ENCODE measurements at places on chromosomes 2 and 18.
A peak's percentile ranks its signal among the peaks of the same experiment; 100 is the strongest.

DNA sequence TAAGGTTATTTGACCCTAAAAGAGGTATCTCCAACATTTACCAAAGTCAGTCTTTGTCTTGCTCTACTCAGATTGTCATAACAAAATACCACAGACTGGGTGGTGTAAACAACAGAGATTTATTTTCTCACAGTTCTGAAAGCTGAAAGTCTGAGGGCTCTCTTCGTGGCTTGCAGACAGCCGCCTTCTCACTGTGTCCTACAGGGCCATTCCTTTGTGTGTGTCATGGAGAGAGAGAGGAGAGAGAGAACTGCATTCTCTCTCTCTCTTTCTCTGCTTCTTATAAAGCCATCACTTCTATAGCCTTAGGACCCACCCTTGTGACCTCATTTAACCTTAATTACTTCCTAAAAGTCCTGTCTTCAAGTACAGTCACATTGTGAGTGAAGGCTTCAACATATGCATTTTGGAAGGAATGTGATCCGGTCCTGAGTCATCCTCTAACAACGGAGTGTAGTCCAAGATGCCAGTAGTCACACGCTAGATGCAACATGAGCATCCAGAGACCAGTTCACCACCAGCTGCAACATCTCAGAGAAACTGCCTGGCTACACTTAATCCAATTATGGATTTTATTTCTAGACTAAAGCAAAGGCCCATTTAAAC lies 130.2 kb downstream of the CD226 start:
- DNase-seq: no peak

GRCh38 chr2:42086500-42086953 lies 38.7 kb downstream of the PKDCC start:
- peak; percentile 68 for DNase-seq

GRCh38 chr2:157903626-157904025 lies 27.5 kb upstream of the ACVR1 start:
- no peak for DNase-seq

DNA sequence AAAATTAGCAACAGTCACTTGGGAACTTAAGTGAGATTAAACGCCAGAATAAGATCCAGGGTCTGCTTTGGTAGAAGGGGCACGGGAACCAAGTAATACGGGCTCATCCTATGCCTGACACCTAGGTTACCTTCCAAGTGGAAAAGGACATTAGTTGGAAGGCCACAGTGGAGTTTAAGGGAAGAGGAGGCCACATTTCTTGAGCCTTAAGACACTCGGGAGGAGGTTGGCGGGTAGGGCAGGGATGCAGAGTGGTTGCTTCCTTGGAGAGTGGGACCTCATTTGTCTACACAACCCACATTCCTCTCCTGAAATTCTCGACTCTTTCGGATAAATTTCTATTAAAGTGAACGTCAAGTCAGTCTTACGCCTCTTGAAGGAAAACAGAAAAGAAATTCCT lies 510 bp upstream of the DNAH6 start:
- no peak for DNase-seq

DNA sequence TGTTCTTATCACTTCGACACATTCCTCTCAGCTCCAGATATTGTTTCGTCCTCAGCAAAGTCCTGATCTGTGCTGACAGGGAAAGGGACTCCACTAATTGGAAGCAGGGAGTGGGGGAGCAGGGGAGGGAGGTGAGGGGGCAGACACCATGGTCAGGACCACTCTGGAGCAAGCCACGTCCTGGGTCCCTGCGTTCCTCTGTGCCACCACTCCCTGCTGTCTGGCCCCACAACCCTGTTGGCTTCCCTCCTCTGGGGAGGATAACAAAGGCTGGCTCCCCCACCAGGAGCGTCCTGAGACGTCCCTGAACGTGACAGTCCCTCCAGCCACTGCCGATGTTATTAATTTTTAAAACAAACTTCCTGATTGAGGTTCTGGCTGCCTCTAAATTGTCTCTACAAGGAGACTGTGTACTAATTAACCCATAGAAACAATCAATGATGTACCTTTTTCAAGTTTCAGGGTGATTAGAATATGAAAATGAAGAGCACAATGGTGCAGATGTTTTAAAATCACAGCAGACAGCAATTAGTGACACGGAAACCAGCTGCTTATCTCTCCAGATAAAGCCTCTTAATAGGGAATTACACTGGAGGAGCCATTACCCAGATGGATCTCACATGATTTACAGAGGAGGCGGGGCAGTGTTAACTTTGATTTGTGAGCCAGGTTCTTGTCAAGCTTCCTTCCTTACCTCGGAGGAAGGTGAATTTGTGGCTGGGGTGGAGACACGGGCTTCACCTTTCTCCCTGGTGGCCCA lies 257.5 kb downstream of the SETBP1 start:
- no peak for DNase-seq

GRCh38 chr18:61201511-61201910 lies 131.7 kb upstream of the CDH20 start:
- DNase-seq: no peak

DNA sequence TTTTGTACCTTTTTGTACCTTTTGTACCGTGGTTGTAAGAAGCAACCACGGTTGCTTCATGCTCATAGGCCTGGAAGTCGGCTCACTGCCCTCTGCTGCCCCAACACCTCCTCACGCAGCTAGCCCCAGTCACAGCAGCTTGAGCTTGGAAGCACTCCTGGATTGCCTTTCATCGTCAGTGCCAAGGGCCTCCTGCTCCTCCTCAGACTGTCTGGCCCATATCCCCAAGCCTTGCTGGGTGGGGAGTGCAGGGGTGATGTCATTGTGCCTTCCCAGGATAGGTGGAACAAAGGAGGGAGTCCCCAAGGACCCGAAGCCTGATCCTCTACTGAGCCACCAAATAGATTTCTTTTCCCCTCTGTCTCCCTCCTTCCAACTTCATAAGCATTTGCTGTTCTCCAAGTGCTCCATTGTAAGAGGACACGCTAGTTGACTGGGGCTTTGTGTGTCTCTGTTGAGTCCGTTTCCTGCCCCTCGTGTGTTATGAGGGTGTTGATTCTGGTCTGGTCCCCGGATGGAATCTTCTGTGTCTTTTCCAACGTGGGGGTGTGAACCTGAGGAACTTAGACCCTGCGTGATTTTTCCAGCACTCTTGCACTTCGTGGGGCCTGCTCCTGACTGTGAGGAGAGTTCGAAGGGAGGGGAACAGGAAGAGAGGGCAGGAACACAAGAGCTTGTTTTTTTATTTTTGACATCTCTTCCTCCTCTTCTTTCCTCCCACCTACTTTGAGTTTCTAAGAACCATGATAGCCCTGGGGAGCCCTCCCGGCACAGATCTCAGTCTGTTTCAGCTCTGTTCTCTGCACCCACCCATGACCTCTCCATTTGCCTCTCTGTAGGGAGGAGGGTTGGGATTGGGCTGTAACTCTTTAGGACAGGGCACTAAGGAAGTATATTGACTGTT lies 127.2 kb upstream of the EML6 start:
- no peak for DNase-seq

DNA sequence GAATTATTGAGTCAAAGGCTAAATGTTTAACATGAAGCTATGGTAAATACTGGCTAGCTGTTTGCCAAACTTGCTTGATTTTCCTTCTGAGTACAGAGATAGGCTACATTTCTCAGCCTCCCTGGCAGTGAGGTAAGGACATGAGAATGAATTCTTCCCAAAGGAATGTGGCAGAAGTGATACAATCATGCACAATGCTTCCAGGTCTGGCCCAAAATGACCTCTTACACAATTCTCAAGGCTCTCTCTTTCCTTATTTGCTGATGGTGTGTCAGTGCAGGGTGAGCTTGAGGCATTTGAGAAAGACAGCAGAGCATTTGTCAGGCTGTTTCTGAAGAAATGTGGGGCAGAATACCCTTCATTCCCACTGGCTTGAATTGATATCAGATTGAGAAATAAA lies 95.6 kb upstream of the NABP1 start:
- peak; percentile 87 for DNase-seq

GRCh38 chr2:171210864-171211431 lies 50.3 kb upstream of the TLK1 start:
- no peak for DNase-seq

- DNase-seq: no peak
Observed at GRCh38 chr2:237879991-237880560, 20.7 kb downstream of the RAMP1 start.

- no peak for DNase-seq
Observed at GRCh38 chr2:7557376-7557775, 640.2 kb downstream of the RNF144A start.

DNA sequence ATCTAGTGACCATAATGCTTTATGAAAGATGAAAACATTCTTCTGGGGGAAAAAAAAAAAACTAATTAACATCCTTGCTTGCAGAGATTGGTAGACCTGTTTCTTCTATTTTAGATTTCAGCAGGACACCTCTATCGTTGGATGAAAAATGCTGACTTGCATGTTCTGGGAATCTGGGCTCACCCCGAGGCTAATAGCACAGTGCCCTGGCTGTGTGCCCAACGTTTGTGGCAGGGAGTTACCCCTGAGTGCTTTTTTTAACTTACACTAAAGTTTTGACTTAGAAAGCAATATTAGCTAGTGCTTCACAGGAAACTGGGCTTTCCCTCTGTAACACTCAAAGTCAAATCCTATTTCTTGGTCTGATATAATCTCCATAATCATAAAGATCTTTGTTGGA lies 233.2 kb downstream of the SLC8A1 start:
- no peak for DNase-seq

GRCh38 chr2:120511947-120512710 lies 166.2 kb downstream of the INHBB start:
- no peak for DNase-seq

GRCh38 chr2:31778153-31778552 lies 197.4 kb upstream of the SRD5A2 start:
- no peak for DNase-seq

- no peak for DNase-seq
Observed at GRCh38 chr2:190961918-190962487, 52.0 kb downstream of the STAT1 start.

GRCh38 chr18:50791599-50792438 lies 28.0 kb downstream of the MRO start:
- DNase-seq: no peak

DNA sequence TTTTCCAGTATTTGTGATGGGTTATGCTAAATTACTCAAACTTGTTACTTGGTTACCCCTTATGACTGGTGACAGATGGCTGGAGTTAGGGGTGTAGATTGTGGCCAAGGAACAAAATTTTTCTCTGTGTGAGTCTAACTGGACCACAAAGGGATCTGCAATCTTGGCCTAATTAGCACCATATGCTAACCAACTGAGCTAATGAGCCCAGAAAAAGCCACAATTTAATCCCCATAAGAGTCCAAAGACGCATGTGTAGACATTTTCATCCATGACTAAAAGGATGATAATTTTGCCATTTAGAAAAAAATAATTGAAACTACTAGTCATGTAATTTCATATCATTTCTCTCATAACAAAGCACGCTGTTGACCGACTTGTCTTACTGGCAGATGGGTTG lies 151.2 kb downstream of the ABCA12 start:
- DNase-seq: no peak

- no peak for DNase-seq
Observed at GRCh38 chr2:182090486-182090885, 104.8 kb downstream of the PPP1R1C start.

- DNase-seq: no peak
Observed at GRCh38 chr2:114085238-114085637, 195.3 kb downstream of the ACTR3 start.

DNA sequence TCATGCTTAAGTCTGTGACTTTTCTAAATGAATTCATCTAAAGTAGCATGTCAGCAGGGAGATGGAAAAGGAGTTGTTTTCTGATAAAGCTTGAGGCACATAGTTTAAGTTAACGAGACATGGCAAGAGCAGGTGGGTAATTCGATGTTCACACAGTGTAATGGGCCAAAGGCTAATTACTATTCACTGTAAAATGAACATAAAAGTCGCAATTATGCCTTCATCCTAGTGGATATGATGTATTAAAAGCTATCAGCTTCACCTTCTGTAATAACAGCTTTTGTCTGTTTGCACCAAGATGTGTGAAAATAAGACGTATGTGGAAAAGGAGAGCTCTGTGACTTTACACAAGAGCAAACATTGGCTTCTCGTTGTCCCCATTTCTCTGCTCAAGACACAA lies 94.2 kb upstream of the CDH20 start:
- no peak for DNase-seq

DNA sequence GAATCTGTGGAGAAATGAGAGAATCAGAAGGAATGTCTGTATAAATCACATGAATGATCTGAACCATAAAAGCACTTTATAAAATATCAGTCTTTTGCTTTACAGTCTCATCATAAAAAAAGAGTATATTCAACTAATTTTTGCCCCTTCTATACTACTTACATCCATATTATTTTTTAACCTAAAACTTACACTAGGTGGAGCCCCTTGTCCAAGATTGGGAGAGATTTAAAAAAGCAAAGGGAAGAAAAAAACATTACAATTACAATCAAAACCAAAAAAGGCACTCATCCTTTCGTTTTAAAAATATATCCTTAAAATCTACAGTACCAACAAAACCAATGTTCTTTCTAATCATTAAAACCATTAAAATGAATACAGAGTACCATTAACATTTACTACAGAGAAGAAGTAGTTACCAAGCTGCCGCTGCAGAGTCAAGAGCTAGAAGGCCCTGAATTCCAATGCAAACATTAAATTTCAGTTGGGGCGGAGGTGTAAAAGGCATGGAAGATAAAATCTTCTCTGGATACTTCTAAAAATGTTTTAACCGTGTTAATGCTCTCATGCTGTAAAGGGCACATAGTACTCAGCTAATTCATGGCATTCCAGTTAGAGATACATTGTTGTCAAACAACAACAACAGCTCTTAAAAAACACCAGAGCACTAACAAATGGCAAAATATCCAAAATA lies 56.7 kb upstream of the EPB41L3 start:
- DNase-seq: no peak

- DNase-seq: no peak
Observed at GRCh38 chr2:43133708-43134570, 92.5 kb downstream of the ZFP36L2 start.

GRCh38 chr2:235170536-235171521 lies 219.0 kb downstream of the SH3BP4 start:
- peak; percentile 56 for DNase-seq

DNA sequence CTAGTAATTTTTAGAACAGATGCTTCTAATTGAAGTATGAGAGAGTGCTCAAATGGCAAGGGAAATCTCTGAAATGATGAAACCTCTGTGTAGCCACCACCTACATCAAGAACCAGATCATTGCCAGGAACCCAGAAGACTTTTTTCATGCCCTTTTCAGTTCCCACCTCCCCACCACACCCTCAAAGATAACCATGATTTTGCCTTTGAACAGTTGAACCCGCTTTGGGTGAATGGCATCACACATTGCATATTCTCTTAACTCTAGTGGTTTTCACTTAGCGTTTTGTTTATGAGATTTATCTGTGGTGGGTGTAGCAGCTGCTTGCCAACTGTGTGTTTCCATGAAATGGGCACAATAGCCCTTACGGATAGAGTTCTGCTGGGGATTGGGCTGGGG lies 142.9 kb upstream of the HDAC4 start:
- DNase-seq: no peak

- DNase-seq: peak; percentile 18
Observed at GRCh38 chr2:39119732-39120520, 925 bp downstream of the SOS1 start.

DNA sequence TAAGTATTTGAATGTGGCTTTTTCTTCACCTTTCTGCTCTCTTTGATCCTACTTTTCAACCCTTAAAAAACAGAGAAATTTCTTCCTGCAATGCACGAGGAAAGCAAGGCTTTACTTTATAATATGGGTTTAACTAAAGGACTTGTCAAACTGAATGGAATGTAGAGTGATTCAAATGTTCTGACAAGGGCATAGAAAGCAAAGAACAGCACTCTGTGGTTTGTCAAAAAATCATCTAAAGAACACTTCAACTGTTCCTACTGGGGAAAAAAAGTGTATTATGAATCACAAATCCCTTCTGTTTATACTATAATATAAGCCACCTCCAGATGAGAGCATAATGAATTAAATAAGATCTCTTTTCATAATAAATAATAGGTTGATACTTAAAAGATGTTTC lies 45.0 kb upstream of the RIT2 start:
- DNase-seq: no peak

Measured in kidney glomerular epithelial cell (primary cell).